H9 (cell line): ENCODE measurements at places on chromosomes 11 and 22.
A peak's percentile ranks its signal among the peaks of the same experiment; 100 is the strongest.

GRCh38 chr11:130715877-130716220 lies 200.4 kb downstream of the SNX19 start:
- H3K4me3 ChIP-seq: no peak overlapping the region
- DNase-seq: no peak
- no peaks in the 10 kb centered on the region for H3K27me3 ChIP-seq
- no peaks in the 10 kb centered on the region for H3K4me1 ChIP-seq

GRCh38 chr11:1251236-1251770 lies 28.4 kb downstream of the MUC5B start:
- DNase-seq: no peak
- H3K27me3 ChIP-seq: no peaks in the 10 kb centered on the region
- H3K27ac ChIP-seq: no peak overlapping the region
- peak overlapping the region; percentile 53; the same call in 1 of the 3 replicates for H3K4me3 ChIP-seq

GRCh38 chr11:119975561-119976152 lies 162.3 kb downstream of the TRIM29 start:
- H3K27me3 ChIP-seq: no peaks in the 10 kb centered on the region; the same call in 1 of the 2 replicates
- H3K4me3 ChIP-seq: no peak overlapping the region
- H3K4me1 ChIP-seq: no peaks in the 10 kb centered on the region; the same call in 1 of the 2 replicates
- no peak overlapping the region for H3K27ac ChIP-seq
- H3K36me3 ChIP-seq: 0 out of 2 replicates have a peak, but pooled peaks cover 3% of the 10 kb centered on the region
- peak; percentile 73 for DNase-seq

DNA sequence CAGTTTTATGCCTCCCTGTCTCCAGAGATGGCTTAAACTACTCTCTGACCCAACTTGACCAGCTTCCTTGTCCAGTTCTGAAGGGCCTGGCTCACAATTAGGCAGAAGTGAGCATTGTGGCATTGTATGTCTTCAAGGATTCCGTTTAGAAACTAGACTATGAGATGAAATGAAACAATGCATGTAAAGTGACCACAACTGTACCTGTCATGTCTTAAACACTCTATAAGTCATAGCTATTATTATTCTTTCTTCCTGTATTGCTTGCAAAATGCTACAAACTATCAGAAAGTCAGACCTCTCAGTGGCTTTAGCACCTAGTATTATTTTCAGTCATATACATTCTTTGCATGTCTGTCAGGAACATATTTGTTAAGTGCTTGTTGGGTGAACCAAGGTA lies 127.9 kb upstream of the MTMR2 start:
- no peak for DNase-seq
- H3K36me3 ChIP-seq: no peaks in the 10 kb centered on the region
- H3K4me1 ChIP-seq: peaks cover 2% of the 10 kb centered on the region; the same call in 1 of the 2 replicates
- H3K27me3 ChIP-seq: no peaks in the 10 kb centered on the region

GRCh38 chr11:110311783-110312579 lies 15.6 kb upstream of the RDX start:
- H3K27ac ChIP-seq: no peak overlapping the region
- no peak for DNase-seq
- H3K4me1 ChIP-seq: no peaks in the 10 kb centered on the region; the same call in 1 of the 2 replicates
- H3K27me3 ChIP-seq: no peaks in the 10 kb centered on the region
- H3K4me3 ChIP-seq: peak overlapping the region; percentile 62

DNA sequence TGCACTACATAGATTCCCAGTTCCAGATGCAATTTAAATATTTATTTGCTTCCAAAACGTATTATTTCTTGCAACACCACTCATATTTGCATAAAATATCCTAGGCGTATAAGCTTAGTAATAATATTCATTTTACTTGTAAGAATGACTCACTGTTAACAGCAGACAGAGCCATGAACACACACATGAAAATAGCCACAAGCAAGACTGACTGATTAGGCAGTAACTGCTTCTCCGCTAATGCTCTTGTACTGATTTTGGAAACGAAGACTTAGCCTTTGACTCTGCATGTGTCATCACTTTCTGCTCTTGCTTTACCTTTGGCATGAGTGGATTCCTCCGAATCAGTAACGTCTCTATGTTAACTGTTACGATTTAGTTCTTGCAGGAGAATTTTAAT lies 6.0 kb downstream of the OR10Q1 start:
- H3K27me3 ChIP-seq: no peaks in the 10 kb centered on the region
- DNase-seq: no peak
- H3K27ac ChIP-seq: no peak overlapping the region
- no peaks in the 10 kb centered on the region for H3K4me1 ChIP-seq
- no peaks in the 10 kb centered on the region; the same call in 2 of the 3 replicates for H3K36me3 ChIP-seq

DNA sequence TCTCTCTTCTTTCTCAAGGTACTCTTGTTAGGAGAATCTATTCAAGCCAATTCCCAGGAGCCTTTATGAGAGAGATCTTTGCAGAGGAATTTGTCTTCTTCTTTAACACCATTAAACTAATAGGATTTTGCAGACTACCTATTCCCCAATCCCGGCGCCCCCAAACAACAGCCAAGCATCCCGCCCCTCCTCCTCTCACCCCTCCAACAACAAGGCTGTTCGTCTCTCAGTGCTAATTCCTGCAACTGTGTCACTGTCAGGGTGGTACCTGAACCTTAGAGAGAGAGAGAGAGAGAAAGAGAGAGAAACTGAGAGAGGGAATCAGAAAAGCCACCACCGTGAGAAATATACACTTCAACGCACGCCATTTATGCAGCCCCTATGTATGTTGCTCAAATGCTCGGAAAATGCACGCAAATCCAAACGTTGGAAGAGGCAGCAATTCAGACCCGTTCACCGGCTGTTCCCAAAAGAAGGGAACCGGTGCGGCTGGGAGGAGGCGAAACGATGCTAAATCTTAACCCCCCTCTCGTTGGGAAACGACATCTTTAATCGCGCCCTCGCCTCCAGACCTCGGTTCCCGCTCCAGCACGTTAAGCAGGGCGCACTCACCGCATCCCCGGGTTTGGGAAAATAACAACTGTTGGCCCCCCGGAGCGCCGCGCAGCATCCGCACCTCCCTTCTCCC lies 961 bp downstream of the KCNA4 start:
- H3K36me3 ChIP-seq: no peaks in the 10 kb centered on the region
- peak; percentile 27 for DNase-seq
- no peaks in the 10 kb centered on the region for H3K4me1 ChIP-seq
- peaks cover 77% of the 10 kb centered on the region for H3K27me3 ChIP-seq
- no peak overlapping the region for H3K4me3 ChIP-seq

DNA sequence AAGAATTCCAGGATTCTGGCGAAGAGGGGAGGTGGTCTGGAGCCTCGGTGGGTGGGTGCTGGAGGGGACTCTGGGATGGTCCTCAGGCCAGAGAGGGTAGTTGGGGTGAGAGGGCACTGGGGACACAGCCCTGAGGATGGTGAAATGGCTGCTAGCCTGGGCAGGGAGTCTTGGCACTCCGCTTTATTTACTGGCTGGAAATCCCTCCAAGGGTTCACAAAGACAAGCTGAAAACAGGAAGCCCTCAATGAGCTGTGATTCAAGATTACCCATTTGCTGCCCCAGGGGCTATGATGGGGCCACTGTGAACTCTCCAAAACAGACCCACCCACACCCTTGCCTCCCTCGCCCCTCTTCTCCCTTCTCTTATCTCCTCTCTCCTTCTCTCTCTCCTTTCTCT lies 71.9 kb downstream of the FBXO7 start:
- DNase-seq: no peak
- H3K4me1 ChIP-seq: no peaks in the 10 kb centered on the region
- H3K27ac ChIP-seq: no peak overlapping the region
- H3K36me3 ChIP-seq: no peaks in the 10 kb centered on the region; the same call in 2 of the 3 replicates

DNA sequence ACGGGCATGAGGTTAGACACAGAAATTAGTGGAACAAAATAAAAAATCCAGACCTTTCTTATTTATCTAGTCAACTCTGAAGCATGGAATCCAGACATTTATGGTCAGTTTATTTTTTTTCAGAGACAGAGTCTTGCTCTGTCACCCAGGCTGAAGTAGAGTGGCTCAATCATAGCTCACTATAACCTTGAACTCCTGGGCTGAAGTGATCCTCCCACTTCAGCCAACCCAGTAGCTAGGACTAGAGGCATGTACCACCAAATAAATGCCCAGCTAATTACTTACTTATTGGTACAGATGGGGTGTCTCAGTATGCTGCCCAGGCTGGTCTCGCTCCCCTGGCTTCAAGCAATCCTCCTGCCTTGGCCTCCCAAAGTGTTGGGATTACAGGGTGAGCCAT lies 8.7 kb downstream of the NPAT start:
- no peak for DNase-seq
- peaks cover 39% of the 10 kb centered on the region for H3K36me3 ChIP-seq
- H3K4me1 ChIP-seq: no peaks in the 10 kb centered on the region
- H3K4me3 ChIP-seq: no peak overlapping the region

DNA sequence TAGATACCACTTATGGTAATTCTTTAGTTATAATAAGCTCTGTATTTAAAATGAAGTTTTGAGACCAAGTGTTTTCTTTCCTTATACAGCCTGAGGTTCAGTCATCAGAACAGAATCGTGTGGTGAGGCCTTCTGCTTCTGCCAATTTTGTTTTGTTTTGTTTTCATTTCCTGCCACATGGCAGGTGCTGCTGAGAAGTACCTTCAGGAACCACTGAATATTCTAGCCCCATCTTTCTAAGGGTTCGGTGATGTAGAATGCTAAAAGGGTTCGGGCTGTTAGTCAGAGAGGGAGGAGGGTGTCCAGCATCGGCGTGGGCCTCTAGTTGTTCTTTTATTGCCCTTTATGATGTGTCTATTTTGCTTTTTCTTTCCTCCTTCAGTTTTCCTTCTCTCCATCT lies 25.8 kb downstream of the TNRC6B start:
- no peaks in the 10 kb centered on the region for H3K36me3 ChIP-seq
- H3K4me3 ChIP-seq: no peak overlapping the region
- no peaks in the 10 kb centered on the region for H3K27me3 ChIP-seq
- H3K4me1 ChIP-seq: peaks cover 12% of the 10 kb centered on the region; the same call in 1 of the 2 replicates
- DNase-seq: no peak

- H3K4me1 ChIP-seq: peaks cover 17% of the 10 kb centered on the region; the same call in 1 of the 2 replicates
- H3K27me3 ChIP-seq: no peaks in the 10 kb centered on the region
- H3K36me3 ChIP-seq: no peaks in the 10 kb centered on the region; the same call in 2 of the 3 replicates
- no peak overlapping the region for H3K27ac ChIP-seq
These were observed 46.0 kb downstream of the CELF1 start for GRCh38 chr11:47506795-47507562.

DNA sequence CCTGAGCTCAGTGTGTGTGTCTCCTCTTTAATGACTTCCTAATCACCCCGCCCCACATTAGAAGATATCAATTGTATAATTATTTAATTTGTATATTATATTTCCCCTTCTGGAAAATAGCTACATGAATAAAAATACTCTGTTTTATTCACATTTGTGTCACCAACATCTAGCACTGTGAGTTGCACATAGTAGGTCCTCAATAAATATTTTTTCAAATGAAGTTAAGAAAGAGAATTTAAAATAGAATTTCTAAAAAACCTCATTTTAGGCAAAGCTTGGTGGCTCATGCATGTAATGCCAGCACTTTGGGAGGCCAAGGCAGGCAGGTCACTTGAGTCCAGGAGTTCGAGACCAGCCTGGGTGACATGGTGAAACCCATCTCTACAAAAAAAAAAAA lies 59.7 kb downstream of the FAM83F start:
- peaks cover 8% of the 10 kb centered on the region for H3K4me1 ChIP-seq
- no peaks in the 10 kb centered on the region for H3K27me3 ChIP-seq
- H3K36me3 ChIP-seq: no peaks in the 10 kb centered on the region

- no peak for DNase-seq
- H3K4me1 ChIP-seq: no peaks in the 10 kb centered on the region
- peaks cover 71% of the 10 kb centered on the region for H3K36me3 ChIP-seq
- no peak overlapping the region for H3K27ac ChIP-seq
These were observed 9.4 kb downstream of the DPP3 start for GRCh38 chr11:66489636-66490035.

DNA sequence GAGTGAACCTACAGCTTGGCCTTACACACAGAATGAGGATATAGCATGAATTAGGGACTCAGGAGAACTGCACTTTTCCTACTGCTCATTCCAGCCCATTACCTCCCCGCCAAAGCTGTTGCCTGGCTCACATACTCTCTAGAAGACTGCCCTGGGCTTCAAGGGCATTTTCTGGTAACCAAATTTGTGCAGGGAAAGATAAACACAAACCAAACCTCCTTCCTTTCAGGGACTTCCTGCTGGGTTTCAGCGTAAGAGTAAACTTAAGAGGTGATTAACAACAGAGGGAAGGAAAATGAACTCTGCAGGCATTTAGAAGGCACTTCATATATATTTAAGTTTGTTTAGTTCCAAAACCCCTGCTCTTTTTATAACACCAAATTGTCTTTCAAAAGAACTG lies 194.9 kb downstream of the SWAP70 start:
- no peaks in the 10 kb centered on the region for H3K27me3 ChIP-seq
- no peak overlapping the region for H3K4me3 ChIP-seq
- H3K36me3 ChIP-seq: no peaks in the 10 kb centered on the region
- no peak overlapping the region for H3K27ac ChIP-seq
- no peak for DNase-seq

GRCh38 chr11:131063638-131064037 lies 147.4 kb upstream of the SNX19 start:
- H3K36me3 ChIP-seq: no peaks in the 10 kb centered on the region
- no peaks in the 10 kb centered on the region for H3K27me3 ChIP-seq
- no peak overlapping the region for H3K27ac ChIP-seq
- no peak overlapping the region for H3K4me3 ChIP-seq
- H3K4me1 ChIP-seq: peaks cover 4% of the 10 kb centered on the region; the same call in 1 of the 2 replicates

DNA sequence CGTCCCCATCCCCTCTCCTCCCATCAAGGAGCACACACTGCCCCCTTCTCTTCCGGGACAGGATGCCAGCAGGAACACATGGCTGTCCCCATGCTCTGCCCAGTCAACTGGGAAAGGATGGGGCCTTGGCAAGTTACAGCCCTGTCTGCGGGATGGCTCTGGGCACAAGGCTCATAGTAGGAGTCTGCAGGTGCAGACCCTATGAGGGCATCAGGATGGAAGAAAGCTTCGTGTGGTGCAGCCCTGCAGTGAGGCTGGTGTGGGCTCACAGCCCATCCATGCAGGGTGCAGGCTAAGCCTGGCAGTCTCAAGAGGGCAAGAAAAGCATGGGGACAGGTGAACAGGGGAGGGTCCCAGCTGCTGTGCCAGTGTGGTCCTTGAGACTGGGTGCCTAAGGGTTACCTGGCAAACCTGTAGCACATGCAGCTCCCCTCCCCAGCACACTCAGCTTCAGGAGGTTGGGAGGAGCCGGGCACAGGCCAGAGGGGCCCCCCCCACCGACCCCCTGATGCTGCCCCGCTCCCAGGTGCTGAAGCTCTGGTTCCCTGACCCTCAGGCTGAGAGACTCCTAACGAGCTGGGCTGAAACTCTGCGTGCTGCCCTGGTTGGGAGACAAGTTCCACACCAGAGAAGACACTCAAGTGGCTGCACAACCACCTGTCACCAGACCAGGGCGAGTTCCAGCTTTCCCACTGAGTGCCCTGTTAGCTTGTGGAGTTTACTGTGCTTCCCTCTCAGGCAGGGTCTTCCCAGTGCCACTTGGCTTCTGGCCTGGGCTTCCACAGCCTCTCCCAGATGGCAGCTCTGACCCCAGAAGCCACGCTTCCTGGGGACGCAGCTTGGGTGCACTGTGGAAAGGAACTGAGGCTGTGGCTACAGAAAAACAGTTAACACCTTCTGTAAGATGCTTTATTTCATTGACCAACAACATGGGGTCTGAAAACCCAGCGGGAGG lies 3.3 kb upstream of the SCARF2 start:
- peaks cover 3% of the 10 kb centered on the region; the same call in 1 of the 2 replicates for H3K36me3 ChIP-seq
- peaks cover 5% of the 10 kb centered on the region; the same call in 1 of the 2 replicates for H3K27me3 ChIP-seq
- H3K27ac ChIP-seq: no peak overlapping the region
- H3K4me1 ChIP-seq: no peaks in the 10 kb centered on the region

- H3K27me3 ChIP-seq: no peaks in the 10 kb centered on the region
- H3K36me3 ChIP-seq: no peaks in the 10 kb centered on the region
- no peak for DNase-seq
- H3K27ac ChIP-seq: no peak overlapping the region
- H3K4me1 ChIP-seq: no peaks in the 10 kb centered on the region
These were observed 1072.0 kb downstream of the LRRC4C start for GRCh38 chr11:40387240-40387980.
